ENCODE measurements at places on chromosomes 3 and 15. TPM values are rescaled to one million over a fixed set of nuclear protein-coding genes. Genes with fewer than 3 reads are reported as not detected.

GRCh38 chr3:10322352-10322710, 1.4 kb upstream of the SEC13 start:
- no peak for ATAC-seq

- no peak for ATAC-seq
Measured at GRCh38 chr15:62605282-62605681, 437.3 kb upstream of the TPM1 start.

DNA sequence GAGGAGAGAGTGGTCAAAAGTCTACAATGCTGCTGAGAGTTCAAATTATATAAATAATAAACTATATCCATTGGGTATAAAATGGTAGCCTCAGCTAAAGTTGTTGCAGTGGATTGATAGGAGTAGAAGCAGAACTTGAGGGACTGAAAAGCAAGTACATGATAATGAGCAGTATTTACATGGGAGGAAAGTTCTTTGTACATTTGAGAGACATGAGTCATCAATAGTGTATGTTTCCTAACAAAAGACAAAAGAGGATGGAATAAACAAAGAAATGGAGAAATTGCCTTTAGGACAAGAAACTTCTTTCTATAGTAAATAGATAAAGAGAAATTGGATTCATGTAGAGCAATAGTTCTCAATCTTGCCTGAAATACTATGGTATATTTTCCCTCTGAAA, 110.0 kb upstream of the PLSCR5 start:
- ATAC-seq: no peak

DNA sequence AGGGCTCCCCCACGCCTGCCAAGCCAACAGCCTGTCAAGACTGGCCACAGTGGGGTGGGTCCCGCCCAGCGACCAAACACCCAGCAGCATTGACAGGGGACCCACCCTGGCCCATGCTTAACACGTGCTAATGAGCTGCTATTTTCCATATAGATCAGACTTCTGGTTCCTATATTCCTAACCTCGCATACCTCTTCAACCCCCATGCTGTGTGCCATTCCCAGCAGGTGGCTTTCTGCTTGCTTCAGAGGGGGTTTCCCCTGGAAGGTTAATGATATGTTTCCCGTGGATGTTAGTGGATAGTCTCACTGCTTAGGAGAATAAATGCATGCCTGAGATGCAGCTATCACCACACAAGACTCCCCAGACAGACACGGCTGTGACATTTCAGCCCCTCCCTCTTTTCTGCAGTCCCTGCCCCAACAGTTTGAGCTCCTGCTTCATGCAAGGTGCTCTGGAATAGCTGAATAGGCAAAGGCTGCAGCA, 37.9 kb upstream of the MGLL start:
- ATAC-seq: no peak

DNA sequence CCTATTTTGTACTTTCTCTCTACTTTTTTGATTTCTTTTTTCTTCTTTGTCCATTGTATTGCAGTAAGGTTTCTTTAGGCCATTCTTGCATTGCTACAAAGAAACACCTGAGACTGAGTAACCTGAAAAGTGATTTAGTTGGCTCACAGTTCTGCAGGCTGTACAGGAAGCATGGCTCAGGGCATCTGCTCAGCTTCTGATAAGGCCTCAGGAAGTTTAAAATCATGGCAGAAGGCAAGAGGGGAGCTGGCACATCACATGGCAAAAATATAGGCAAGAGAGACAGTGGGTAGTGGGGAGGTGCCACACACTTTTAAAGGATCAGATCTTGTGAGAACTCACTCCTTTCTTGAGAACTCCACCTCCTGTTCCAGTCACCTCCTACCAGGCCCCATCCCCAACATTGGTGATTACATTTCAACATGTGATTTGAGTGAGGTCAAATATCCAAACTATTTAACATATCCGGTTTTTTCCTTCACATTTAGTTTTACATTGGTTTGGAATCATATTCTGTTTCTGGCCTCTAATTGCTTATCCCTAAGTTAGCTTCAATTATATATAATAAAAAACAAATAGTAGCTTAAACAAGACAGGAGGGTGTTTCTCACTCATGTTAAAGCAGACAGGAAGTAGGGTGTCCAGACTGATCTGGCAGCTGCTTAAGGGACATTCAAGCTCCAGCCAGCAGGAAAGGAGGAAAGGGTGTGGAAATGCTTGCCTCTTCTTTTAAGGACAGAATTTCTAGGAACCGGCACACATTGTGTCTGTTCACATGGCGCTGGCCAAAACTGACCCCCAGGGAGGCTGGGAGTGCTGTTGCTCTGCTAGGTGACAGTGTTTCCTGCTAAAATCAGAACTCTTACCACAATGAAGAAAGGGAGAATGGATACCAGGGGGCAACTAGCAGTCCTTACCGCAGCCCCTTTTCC, 28.8 kb upstream of the SKOR1 start:
- ATAC-seq: no peak

DNA sequence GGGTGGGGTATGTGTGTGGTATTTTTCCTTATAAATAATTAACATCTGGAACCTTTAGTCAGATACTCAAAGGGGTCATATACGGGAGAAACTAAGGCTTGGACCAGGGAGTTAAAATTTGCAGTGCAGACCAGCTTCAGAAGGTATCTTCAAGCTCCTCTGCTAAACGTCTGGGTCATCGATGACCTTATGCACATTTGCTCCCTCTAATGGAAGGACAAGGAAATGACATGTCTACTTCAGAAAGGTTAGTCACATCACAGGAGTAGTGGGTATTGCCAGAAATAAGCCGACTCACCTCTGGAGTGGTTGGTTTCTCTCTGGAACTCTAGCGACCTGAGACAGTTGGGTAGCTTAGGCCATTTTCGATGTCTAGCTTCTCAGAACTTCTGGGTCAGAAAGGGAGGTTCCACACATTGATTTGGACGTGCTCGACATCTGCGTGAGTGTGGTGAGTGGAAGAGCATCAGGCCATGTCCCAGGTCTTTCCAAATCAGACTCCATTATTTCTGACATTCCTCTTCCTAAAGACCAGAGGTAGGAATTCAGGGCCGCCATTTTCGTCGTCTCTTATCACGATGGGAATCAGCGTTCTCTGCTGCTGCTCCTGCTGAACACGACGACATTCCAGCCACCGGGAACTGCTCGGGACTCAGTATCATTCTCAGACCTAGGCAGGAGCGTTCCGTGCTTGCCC, 31.8 kb upstream of the RASA2 start:
- peak; percentile 90 for ATAC-seq

- no peak for ATAC-seq
Measured at GRCh38 chr3:66400411-66401156, 100.2 kb downstream of the LRIG1 start.

GRCh38 chr3:33936171-33936920, 137.9 kb downstream of the PDCD6IP start:
- ATAC-seq: no peak

DNA sequence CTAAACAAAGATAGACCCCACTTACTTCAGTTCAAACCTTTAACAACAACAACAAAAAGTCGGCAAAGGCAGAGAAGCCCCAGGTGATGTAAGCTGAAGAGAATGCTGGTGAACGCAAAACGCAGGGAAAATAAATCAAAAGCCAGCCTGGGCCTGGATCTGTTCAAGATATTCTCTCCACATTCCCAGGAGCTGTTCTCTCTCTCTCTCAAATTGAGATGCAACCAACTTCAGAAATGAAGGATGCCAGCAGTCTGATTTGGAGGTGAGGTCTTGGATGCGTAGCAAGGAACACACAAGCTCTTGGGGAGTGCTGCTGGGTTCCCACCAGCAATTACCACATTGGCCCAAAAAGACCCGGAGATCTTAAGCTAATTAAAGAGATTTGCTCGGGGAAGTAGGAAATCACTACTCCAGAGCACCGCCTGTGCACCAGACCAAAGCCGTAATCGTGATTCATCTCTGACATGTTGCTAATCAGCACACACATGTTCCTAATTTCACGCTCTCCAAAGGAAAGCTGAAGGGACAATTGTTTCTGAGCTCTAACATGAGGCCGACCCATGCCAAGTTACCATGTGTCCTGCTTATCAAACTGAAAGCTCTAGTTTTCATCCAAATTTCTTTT, 37.1 kb downstream of the IL17RD start:
- no peak for ATAC-seq

GRCh38 chr3:107988460-107989175, 102.2 kb downstream of the CD47 start:
- ATAC-seq: peak; percentile 50

GRCh38 chr3:125375950-125376679, 990 bp upstream of the ZNF148 start:
- ATAC-seq: no peak

DNA sequence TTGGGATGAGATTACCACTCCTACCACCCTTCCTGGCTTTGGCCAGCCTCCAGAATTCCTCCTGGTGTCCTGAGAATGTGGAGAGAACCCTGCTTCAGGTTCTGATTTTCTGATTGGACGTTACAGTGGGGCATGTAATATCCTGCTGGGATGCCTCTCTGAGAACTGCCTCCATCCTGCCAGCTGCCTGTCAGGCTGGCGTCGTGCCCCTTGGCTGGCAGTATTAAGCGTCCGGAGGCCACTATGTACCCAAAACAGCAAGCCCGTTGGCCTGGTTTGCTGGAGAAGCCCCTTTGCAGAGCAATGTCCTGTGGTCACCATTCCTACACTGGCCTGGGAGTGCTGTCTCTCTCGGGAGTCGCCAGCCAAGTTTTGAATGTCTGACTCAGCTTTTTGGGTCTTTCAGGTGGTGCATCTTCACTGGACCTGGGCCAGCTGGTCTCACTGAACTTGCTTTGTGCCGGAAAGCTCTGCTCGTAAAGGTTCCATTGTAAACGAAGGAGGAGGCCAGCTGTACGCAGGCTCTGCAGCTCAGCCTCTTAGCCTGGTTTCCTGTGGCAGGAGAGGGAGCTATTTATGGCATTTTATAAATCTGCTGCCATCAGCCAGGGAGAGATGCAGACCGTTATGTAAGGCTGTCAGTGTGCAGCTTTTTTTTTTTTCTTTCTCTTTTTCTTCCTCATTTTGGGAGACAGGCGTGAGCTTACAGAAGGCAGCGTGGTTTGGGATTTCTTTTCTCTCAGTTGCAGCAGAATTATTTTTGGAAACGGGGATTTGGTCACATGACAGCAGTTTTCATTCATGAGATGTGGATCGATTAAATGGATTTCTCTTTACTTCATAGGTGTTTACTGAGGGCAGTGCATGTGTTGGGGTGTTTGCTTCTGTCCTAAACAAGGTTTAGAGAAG, 19.0 kb upstream of the TRAK1 start:
- ATAC-seq: no peak

DNA sequence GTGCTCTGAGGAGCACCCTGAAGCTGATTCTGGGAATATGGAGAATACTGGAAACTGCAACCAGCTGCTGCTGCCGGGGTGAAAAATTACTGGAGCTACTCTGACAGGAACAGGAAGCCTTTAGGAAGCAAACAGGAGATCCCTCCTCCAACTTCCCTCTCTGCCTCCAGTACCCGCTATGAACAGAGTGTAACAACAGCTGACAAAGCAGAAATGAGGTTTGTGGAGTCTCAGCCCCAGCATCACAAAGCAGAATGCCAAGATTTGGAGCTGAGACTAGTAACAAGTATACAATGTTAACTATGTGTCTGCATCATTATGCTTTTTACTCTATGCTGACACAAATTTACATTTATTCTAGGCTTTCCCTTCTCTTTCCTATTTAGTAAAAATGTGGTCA, 22.7 kb upstream of the PIAS1 start:
- ATAC-seq: no peak

- ATAC-seq: no peak
Measured at GRCh38 chr3:47579875-47580274, 1.2 kb upstream of the CSPG5 start.

DNA sequence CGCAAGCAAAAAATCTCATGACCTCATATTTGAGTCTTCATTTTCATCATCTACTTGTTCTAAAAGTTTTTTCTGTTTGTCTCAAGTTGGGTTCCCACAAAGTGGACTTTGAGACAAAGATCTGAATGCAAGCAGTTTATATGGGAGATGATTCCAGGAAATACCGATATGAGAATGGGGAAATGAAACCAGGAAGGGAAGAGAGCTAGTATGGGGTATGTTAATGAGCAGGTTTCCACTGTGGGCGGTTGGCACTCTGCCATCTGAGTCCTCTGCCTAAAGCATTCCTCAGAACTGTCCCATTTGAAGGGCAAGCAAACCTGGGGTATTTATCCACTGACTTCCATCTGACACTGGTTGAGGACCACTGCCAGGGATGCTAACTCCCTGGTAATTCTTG, 8.8 kb downstream of the ADPRH start:
- peak; percentile 62 for ATAC-seq

DNA sequence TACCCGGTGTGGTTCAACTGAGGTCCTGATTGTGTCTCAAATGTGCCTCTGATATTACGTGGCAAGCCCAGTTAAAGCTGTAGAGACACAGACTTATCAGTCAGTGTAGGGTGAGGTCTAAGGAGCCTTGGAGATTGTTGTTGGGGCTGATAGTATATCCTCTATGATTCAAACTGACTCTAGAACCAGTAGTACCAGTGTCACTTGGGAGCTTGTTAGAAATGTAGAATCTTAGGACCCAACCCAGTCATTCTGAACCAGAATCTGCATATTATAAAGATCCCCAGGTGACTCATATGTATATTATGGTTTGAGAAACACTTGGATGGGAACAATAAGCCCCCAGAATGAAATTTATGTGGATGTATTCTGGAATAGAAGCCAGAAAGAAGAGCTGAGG, 83.5 kb downstream of the PIK3R4 start:
- no peak for ATAC-seq

- ATAC-seq: no peak
Measured at GRCh38 chr3:87461036-87461435, 184.7 kb upstream of the POU1F1 start.

GRCh38 chr3:57646723-57647122, 46.2 kb downstream of the DENND6A start:
- no peak for ATAC-seq

GRCh38 chr3:171176244-171176933, 149.9 kb upstream of the SLC2A2 start:
- ATAC-seq: no peak

DNA sequence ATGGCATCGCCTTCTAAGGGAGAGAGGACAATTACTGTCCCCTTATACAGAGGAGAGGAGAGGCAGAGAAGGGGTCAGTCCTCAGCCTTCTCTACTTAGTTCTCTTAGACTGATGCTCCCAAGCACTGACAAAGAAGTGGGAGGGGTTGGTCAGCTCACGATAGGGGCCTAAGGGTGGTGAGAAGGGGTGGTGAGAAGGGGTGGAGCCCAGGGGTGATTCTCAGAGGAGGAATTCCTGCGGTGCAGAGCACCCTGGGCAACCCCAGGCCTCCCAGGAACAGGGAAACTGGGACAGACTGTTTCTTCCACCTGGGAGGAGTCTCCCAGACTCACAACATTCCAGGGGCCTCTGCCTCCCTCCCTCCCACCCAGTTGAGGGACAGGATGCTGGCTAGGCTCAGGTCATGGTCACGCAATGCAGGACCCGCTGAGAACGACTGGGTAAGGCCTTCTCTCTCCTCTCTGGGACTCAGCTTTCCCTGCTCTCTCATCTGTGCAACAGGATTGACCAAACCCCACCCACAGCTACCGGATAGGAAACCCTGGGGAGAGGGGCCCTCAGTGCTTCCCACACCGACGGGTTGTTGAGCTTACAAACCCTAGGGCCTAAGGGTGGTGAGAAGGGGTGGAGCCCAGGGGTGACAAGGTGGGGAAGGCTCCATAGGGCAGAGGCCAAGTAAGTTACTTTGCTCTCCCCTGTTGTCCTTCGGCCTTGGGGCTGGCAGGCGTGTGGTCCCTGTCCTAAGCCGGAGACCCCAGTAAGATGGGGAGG, 1.5 kb downstream of the TPRA1 start:
- no peak for ATAC-seq

STRIT1 gene
- not detected for total RNA-seq

TMEM212 gene
- total RNA-seq: not detected

PLSCR5 gene
- not detected for total RNA-seq

SEMA3G gene
- 0.82 TPM for total RNA-seq

NUSAP1 gene
- 201 TPM for total RNA-seq

NRROS gene
- 26.5 TPM for total RNA-seq

SPRED1 gene
- total RNA-seq: 0.09 TPM

BCL2A1 gene
- 32.7 TPM for total RNA-seq

ZNF501 gene
- 0.73 TPM for total RNA-seq

TNK2 gene
- total RNA-seq: 56.5 TPM
